GDM1 (cell line): ENCODE measurements at places on chromosomes 7 and 10.

GRCh38 chr7:36765605-36766004, 41.3 kb upstream of the AOAH start:
- no peak for DNase-seq

DNA sequence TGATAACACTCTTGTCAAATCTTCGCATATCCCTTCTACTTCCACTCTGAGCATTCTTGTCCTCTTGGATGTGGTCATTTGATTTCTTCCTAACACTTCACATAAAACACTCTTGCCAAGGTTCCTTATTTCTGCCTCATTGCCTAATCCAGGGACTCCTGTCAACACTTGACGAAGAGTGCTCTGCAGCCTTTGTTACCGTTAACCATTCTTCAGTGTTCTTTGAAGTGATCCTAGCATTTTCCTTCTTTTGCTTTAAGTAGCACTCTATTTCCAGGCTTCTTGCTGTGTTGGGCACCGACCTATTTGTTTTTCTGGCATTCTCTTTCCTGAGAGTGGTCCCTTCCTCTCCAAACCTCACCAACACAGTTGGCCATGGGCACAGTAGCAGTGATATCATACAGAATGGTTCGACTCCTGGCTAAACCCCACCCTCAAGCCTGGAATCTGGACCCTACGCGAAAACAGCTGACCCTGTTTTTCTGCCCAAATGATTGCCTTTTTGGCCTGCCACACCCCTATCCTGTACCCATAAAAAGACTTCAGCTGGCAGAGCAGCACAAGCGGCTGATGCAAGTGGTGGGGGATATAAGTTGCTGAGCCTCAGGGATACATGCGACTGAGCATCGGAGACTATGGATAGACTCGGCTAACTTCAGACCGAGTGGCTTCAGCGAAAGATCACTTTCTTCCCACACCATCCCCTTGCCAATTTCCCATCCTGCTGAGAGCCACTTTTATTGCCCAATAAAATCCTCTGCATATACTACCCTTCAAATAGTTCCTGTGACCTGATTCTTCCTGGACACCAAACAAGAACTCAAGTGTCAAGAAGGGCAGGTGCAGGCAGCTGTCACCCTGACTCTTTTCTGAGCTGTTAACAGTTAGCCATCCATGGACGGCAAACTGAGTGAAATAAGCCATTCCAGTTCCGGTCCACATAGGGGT, 820.6 kb downstream of the CCSER2 start:
- DNase-seq, result no peak

GRCh38 chr10:20887706-20888555, 9.2 kb downstream of the NEBL start:
- DNase-seq, result no peak

- DNase-seq, result no peak
Observed at GRCh38 chr7:98199131-98199530, 12.1 kb upstream of the BHLHA15 start.

DNA sequence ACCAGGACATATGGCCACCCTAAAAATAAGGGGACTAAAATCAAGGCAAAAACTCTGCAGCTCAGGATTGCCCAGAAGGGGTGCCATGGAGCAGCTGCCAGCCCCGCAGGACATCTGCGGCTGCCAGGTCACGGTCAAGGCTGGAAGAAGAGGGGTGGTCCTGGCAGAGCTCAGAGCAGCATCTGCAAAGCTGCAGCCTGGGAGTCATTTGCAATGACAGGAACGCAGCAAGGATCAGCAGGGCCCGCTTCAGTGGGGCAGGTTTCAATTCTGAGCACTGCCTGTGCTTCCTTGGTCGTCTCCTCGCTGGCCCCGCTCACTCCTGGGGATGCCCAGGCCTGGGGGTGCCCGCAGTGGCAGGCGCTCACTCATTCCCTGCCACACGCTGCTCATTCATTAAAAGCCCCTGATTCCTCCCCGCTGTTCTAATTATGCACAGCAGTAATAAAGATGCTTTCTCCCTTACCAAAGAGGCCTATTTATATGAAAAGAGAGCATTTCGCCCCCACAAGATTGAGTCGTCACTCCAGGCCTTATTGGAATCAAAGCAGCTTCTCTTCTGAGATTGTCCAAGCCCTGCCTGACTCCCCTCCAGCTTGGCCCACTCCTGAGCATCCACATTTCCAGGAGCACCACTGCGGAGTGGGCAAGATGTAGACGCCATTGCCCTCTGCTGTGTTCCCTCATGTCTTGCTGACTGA, 4.6 kb downstream of the HSPA12A start:
- no peak for DNase-seq

DNA sequence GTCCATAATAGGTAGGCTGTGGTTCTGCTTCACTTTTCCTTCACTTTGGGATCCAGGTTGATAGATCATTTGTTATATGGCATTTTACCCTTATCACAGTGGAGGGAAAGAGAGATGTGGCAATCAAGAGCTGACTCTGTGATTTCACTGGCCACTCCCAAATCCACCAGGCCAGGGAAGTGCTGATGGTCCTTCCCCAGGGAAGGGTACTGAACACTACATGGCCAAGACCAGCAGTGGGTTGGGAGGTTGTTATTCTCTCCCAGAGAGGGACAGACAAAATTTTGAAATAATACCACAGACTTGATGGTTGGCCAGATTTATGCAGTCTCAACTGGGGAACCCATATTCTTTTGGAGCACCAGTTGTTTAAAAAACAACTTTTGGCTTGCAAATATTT, 102.5 kb downstream of the SND1 start:
- DNase-seq, result no peak

- DNase-seq, result no peak
Observed at GRCh38 chr10:127492607-127493250, 56.4 kb upstream of the NPS start.

GRCh38 chr10:17414484-17414883, 39.9 kb downstream of the ST8SIA6 start:
- no peak for DNase-seq

- no peak for DNase-seq
Observed at GRCh38 chr10:107157071-107157470, 7.4 kb downstream of the SORCS1 start.

DNA sequence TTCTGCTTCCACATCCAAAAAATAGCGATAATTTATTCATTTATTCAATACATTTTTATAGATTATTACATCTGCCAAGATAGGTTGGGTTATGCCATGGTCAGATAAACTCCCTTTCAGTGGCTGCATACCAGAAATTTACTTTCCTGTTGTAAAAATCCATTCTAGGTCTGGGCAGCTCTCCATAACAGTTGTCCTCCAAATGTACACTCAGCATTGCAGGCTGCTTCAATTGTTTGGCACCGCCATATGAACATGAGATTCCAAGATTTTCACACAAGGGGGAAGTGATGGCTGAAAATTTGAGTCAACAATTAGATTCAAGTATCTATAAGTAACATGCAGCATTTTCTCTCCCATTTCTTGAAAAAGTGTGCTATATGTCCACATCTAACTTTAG, 568.7 kb downstream of the ETV1 start:
- no peak for DNase-seq

- DNase-seq, result no peak
Observed at GRCh38 chr7:158166386-158167340, 421.0 kb downstream of the PTPRN2 start.

DNA sequence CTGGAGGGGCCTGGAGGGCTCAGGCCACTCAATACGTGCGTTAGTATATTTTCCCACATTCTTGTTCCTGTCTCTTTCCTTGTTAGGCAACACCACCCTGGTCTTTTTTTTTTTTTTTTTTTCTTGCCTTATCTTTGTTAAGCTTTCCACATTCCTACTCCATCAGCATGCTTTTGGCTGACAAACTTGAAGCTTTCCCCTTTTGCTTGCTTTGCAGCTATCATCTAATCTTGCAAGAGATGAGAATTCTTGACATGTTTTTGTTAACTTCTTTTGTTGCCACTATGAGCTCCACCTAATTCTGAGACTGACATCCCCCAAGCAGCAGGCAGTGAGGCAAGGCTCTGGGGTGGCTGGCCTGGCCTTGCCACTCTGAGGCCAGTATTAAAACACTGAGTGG, 52.5 kb upstream of the NRP1 start:
- no peak for DNase-seq

GRCh38 chr10:76393875-76394706, 962.7 kb downstream of the LRMDA start:
- DNase-seq, result no peak

GRCh38 chr10:15370212-15370855, 755 bp downstream of the FAM171A1 start:
- DNase-seq, result no peak

DNA sequence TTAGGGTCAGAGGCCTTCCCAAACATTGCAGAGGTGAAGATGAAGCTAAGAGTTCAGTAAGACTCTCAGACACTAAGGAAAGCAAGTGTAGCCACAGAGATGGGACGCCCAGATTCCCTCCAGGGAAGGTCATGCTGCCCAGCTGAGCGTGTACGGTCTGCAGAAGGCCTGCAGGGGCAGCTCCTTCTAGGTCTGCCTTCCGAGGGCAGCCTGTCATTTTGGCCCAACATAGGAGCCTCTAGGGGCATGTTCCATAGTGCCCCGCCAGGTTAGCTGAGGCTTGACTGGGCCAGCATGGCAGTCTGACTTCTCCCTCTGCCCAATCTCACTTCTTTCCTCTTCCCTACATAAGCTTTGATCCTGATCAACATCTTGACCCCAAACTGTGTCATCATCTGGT, 130.7 kb downstream of the PIP4K2A start:
- no peak for DNase-seq

GRCh38 chr10:121276046-121276445, 322.2 kb downstream of the FGFR2 start:
- no peak for DNase-seq

GRCh38 chr10:42864575-42864974, 82.0 kb downstream of the BMS1 start:
- peak; percentile 38 for DNase-seq

GRCh38 chr7:123193235-123193634, 6.5 kb downstream of the SLC13A1 start:
- no peak for DNase-seq

GRCh38 chr7:118713039-118713438, 488.5 kb downstream of the ANKRD7 start:
- DNase-seq, result no peak

DNA sequence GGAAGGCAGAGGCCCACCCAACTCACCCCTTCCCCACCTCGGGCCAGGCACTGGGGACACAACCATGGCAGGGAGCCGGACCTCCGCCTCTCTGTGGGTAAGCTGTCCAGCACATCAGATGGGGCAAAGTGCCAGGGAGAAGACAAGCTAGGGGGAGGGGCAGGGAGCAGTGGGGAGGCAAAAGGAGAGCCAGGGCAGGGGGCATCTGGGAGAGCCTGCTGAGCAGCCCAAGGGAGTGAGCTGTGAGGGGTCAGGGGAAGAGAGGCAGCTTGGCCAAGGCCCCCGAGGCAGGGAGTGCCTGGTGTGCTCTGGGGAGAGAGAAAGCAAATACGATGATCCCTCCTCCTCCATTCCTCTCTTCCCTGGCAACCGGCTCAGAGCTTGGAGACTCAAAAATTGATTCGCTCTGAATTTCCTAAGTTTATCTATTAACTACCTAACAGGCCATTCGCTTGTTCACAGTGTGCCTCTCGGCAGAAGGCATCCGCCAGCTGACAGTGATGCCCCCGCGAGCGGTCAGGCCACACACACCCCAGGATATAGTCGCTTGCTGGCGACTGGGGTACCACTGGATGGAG, 4.5 kb downstream of the CAMK2B start:
- DNase-seq, result no peak

DNA sequence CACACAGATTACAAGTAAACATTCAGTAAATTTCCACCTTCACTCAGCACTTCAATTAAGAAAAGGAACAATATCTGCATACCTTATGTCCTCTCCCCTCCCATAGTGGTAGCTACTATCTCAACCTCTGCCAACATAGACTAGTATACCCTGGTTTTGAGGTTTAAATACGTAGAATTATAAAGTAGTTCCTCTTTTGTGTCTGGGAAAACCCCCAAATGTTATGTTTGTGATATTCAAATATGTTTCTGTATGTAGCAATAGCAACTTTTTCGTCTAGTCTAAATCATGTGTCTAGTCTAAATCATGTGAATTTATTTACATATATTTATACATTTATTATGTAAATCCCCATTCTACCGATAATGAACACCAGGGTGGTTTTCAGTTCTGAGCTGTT, 13.2 kb upstream of the CAMK2B start:
- no peak for DNase-seq

GRCh38 chr7:19377611-19378344, 232.6 kb upstream of the FERD3L start:
- DNase-seq, result no peak

DNA sequence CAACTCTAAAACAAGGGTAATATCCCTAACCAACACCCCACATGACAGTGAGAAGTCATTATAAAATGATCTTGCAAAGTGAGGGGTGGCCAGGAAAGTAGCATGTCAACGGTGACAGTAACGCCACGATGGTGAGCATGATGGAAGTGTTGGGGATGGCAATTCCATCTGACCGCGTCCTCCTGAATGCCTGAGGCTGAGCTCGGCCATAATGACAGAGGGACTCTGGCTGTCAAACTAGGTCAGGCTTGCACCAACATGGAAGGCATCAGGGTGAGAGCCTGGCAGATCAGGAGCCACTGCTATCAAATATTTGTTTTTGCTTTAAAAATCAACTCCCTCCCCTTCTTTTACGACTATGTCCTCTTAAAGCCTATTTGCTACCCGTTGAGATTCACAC, 55.7 kb upstream of the EFCAB10 start:
- no peak for DNase-seq

DNA sequence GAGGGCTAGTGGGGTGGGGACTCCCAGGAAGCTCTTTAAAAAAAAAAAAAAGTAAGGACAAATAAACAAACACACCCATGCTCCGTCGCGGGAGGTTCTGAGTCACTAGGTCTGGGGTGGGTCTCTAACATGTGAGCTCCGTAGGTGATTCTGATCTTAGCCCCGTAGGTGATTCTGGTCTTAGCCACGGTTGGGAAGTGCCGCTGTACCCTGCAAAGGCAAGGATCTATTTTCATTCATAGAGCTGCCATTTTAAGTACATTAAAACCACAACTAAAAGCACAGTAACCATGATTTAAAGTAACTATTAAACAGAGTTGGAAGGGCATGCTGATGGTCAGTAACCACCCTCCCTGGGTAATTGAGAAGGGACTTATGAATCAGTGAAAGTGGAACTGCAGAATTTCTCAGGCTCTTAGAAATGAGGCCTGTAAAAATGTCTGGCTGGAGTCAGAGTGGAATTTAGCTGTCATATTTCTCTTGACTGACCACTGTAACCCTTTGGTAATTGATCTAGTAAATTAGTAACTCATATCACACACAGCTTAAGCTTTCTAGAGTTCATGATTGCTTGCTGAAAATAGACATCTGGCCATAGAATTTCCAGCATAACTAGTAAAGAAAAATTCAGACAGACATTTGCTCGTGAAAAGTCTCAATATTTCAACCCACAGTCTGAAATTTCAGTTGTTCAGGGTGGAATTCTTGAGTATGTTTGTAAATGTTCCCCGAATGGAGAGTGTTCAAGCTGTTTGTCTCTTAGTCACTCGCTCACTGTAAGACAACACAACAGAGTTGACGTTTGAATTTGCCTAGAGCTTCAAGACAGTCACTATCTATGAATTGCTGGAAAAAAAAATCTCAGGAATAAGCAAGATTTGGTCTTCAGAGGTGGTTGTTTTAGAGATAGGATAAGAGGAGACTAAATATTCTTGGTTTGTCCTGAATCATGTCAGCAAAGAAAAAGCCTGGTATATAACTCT, 34.2 kb upstream of the TCF7L2 start:
- no peak for DNase-seq

- no peak for DNase-seq
Observed at GRCh38 chr7:114047889-114048288, 129.1 kb upstream of the PPP1R3A start.

GRCh38 chr10:36424502-36424901, 700.9 kb upstream of the ANKRD30A start:
- DNase-seq, result no peak

GRCh38 chr10:132570771-132571649, 33.4 kb downstream of the INPP5A start:
- DNase-seq, result no peak

GRCh38 chr10:48836605-48837004, 103.0 kb downstream of the LRRC18 start:
- DNase-seq, result no peak
